Esophagus muscularis mucosa (tissue), 4 donors: ENCODE measurements at places on chromosomes 5 and 9.

DNA sequence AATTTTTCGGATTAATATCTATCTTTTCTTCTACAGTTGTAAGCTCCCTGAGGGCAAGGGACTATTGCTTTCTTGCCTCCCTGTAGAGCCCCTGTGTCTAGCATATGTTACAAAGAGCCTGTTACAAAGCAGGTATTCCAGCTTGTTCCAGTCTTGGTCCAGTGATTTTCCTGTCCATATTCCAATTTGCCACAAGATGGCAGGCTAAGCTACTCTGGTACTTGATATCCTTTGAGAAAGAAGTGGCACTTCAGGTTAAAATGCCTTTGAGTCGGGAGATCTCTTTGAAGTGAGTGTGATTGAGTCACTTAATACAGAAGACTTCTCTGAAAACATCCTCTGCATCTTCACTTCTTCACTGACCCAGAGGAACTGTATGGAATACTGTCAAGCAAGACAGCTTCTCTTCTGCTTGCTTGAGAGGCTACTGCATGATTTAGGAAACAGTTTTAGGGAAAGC lies 24.5 kb downstream of the CAVIN4 start:
- no peak for DNase-seq

DNA sequence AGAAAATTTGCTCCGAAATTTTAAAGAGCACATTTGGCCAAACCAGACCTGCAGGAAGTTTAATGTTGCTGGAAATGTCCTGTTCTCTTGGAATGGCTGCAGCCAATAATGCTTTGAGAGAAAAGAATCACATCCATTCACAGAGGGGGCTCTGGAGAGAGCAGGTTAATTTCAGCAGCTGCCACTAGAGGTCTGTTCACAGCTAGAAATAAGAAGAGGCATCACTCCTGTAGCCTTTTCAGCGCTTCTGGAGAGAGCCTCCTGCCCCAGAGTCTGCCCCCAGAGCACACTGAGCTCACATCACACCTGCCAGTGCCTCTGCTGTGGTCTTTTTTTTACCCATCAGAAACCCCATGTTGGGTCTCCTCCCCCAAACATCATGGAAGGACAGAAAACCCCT lies 124.8 kb upstream of the RAD23B start:
- no peak for DNase-seq

DNA sequence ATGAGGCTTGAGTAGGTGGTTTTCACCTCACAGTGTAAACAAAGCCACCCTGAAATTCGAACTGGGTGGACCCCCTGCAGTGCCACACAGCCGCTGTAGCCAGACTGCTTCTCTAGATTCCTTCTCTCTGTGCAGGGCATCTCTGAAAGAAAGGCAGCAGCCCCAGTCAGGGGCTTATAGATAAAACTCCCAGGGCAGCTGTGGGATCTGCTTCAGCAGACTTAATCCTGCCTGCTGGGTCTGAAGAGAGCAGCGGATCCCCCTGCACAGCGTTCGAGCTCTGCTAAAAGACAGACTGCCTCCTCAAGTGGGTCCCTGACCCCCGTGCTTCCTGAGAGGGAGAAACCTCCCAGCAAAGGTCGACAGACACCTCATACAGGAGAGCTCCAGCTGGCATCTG lies 71.4 kb downstream of the CARTPT start:
- DNase-seq = no peak

- no peak for DNase-seq
These were observed 45.5 kb upstream of the RNU6ATAC start for GRCh38 chr9:134209731-134210311.

- DNase-seq = peak; percentile 89
These were observed 1.6 kb downstream of the FSTL4 start for GRCh38 chr5:133610489-133611356.

DNA sequence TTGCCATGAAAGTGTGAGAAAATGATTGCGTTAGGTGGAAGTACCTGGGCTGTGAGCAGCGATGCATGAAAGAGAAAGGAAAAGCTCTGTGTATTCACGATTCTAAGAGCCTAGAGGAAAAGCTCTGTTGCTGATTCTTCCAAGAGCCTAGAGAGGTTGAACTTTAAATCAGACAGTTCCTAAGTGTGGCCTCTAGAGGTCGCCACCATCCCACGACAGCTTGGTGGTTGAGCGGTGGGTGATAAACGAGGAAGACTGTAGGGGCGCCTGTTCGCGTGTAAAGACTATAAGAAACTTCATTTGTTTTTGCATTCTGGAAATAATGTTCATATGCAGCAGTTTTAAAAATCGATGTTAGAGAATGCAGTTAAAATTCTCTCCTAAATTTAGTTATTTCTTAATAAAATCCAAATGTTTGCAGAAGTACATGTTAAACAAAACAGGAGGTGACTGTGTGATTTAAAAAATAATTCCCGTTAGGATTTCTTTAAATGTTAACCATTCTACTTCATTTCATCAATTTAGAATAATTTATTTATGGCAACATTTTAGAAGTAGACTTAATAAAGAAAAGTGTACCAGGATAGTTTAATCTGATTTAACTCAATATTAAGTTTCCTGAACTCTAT lies 107.7 kb downstream of the TENT4A start:
- DNase-seq = peak; percentile 45

DNA sequence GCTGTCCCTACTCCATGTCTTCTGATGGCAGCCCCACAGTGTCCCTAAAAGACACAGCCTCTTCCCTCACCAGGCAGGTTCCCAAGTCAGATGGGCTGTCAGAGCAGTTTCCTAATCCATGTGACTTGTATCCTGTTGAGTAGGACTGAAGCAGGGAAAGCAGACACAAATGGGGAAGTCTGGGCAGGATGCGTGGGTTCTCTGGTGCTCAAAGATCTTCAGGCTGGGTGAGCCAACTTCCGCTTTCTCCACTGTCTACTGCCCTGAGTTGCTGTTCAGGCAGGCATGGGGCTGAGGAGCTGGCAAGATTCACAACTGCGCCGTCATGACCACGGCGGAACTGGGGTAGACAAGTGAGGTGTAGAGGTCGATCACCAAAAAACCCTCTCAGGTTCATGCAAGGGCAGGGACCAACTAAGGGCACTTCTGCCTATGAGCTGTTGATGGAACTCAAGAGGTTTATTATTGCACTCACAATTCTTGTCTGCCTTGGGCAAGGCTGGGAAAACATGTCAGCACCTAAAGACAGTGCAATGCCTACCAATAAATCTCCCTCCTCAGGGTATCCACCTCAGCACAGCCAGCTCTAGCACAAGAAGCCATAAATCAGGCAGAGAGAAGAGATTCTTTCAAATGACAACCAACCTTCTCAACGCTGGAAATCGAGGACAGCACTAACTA lies 83.4 kb downstream of the RAPGEF1 start:
- peak; percentile 94 for DNase-seq

GRCh38 chr5:132971483-132972435 lies 8.3 kb upstream of the AFF4 start:
- no peak for DNase-seq

DNA sequence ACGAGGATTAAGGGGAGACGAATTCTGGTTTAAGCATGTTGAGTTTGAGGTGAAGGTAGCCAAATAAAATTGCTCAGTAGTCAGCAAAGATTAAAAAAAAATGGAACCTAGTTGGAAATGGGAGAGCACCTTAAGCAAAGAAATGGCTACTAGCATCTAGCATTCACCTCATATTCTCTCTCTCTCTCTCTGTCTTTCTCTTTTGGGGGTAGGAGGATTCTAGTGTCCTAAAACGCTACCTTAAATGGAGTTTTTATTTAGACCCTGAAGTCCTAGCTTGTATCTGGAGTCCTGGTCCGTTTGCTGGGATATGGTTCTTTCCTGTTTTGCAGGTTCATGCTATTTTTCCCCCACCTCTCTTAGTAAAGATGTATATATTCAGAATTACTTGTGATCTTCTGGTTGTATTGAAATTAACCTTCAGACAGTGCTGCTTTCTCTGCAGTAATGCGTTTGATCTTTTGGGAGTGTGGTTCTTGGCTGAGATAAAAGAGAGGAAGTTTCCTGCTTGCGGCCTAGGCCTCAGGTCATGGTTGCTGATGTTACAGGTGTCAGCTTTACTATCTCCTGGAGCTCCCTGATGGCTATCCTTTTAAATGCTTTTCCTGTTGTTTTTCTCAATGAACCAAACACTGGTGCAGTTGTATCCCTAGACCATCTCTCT lies 8.0 kb downstream of the TGFBR1 start:
- no peak for DNase-seq

DNA sequence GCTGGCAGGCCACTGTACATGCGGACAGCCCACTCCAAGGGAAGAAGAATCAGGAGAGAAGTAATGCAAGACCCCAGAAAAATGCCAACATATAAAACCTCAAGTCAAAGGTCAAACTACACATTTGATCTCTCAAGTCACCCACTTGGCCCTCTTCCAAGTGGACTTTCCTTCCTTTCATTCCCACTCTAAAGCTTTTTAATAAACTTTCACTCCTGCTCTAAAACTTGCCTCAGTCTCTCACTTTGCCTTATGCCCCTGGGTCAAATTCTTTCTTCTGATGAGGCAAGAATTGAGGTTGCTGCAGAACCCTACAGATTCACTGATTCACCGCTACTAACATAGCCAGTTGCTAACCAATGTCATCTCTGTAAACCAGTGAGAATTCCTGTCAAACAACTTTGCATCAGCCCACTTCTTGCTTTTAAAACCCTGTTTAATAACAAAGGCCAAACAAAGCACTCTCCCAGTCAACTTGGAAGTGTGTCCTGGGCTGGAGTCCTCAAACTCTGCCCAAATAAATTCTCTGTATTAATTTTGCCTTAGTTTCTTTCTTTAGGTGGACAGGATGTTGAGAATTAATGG lies 6.9 kb upstream of the ATP6V1G1 start:
- no peak for DNase-seq

- DNase-seq = no peak
These were observed 11.2 kb downstream of the CDHR2 start for GRCh38 chr5:176560364-176560763.

DNA sequence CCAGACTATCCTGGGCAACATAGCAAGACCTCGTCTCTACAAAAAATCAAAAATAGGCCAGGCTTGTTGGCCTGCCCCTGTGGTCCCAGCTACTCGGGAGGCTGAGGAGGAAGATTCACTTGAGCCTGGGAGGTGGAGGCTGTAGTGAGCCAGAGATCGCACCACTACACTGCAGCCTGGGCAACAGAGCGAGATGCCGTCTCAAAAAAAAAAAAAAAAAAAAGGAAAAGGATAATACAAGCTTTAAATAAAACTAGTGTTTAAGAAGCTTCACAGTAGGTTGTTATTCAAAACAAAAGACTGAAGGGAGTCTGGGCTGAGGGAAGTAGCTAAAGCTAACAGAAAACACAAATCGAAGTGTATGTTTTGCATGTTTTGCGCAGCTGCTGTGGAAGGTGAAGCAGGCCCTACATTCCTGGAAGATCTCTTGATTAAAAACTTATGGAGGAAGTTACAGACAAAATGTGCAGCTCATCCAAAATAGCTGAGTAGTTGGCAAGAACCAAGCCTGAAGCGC lies 581 bp upstream of the C9orf40 start:
- DNase-seq = no peak

GRCh38 chr9:88477300-88477751 lies 57.7 kb upstream of the NXNL2 start:
- no peak for DNase-seq

DNA sequence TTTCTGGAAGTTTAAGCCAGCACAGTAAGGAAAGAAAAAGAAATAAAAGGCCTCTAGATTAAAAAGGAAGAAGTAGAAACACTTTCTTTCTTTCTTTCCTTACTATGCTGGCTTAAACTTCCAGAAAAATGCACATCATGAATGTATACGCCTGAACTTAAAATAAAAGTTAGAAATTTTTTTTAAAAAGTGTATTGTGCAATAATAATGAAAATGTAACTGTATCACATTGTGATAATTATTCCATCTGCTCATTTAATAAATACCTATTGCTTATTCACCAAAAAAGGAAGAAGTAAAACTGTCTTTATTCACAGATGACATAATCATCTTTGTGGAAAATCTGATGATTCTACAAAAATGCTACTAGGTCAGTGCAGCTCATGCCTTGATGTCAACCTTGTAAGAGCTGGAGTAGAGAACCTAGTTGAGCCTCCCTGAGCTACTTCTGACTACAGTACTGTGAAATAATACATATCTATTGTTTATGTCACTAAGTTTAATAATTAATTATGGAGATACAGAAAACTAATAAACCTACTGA lies 49.4 kb downstream of the MCTP1 start:
- DNase-seq = no peak

DNA sequence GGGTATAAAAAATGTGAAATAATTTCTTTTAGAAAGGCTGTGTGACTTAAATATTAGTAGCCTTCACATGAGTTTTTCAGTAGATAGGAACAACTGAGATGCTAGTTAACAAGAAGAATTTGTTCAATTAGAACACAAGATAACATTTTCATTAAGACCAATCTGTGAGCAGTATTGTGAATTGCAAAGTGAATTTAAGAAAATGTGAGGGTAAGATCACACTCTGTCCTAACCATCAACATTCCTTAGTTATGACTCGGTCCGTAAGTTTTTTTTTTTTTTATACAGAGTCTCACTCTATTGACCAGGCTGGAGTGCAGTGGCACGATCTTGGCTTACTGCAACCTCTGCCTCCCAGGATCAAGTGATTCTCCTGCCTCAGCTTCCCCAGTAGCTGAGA lies 180.2 kb upstream of the EGFLAM start:
- DNase-seq = no peak

DNA sequence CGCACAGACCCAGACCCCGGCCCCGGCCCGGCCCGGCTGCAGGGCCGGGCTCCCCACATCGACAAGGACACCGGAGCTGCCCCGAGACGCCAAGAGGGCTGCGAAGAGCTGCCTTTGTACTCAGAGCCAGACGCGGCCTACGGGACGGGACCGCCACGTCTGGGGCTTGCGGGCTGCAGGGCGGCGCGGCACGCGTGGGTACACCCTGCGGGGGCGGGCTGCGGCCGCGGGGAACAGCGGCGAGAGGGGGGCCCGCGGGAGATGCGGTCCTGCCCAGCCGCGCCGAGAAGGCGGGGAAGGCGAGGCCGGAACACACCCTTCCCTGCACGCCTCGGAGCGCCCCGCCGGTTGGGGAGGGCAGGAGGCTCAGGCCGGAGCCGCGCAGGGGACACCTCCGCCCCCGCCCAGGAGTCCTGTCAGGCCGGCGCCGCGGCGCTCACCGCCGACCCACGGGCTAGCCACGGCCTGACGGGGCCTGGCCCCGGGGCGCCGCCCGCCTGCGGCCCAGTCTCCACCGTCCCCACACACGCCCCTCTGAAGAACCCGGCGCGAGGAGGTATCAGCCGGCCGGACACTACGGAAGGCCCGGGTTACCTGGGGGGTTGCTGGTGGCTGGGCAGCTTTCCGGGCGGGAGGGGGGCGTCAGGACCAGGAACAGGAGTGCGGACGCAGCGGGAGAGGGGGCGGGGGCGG lies 478 bp downstream of the RAB14 start:
- no peak for DNase-seq

GRCh38 chr5:62828742-62829603 lies 250.4 kb downstream of the LRRC70 start:
- DNase-seq = no peak

DNA sequence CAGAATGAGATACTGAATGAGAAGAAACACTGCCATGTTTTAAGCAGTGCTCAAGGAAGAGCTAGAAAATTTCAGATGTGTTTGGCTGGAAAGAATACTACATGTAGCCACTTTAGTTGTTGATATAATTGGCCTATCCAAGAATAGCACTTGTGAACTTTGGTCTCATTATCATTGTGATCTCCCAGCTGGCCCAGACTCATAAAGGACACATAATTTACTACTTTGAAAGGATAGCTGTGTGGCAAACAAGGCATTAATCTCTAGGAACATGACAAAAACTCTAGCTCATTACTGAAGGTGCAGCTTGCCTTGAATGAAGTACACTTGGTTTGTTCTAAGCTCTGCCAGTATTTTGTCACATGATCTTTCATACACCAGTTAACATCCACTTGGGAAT lies 356.3 kb downstream of the CSNK1G3 start:
- no peak for DNase-seq
